ENCODE measurements at places on chromosomes 5 and 9.

DNA sequence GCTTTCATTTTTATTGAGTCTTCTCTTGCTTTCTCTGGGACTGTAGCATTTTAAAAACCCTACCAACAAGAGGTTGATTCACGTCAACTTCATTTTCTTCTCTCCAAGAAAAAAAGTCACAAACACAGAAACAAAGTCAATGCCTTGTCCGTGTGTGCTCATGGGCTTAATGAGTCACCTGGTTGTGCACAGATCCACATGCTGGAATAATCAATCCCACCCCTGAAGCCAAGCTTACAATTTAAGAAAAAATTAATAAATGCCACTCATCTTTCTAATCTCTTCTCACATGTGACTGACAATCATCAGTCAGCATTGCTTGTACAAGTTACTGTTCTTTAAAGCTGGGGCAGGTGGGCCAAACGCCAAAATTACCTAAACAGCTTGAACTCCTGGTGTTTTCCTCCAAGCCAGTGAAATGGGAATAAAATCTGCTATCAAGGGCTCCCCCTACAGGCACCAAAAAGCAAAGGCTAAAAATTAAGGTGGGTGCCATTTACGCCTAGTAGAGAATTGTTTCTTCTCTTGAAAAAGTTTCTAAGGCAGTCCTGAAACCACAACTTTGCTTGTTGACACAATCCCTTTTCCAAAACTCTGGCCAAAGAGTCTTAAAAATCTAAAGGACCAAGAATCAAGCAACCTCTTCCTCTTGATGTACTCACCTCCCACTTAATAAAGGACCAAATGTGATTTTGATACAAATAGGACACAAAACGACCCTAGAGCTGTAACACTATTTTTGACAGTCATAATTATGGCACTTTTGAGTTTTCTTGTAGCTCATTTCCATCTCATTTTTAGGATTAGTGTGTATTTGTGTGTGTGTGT is 21.3 kb downstream of the TRMO start:
- no peak for DNase-seq

GRCh38 chr9:130824079-130824478 is 11.0 kb upstream of the ABL1 start:
- no peak for DNase-seq

GRCh38 chr9:12862611-12863410 is 88.0 kb downstream of the LURAP1L start:
- no peak for DNase-seq

GRCh38 chr9:98316445-98317133 is 61.1 kb upstream of the TBC1D2 start:
- no peak for DNase-seq

DNA sequence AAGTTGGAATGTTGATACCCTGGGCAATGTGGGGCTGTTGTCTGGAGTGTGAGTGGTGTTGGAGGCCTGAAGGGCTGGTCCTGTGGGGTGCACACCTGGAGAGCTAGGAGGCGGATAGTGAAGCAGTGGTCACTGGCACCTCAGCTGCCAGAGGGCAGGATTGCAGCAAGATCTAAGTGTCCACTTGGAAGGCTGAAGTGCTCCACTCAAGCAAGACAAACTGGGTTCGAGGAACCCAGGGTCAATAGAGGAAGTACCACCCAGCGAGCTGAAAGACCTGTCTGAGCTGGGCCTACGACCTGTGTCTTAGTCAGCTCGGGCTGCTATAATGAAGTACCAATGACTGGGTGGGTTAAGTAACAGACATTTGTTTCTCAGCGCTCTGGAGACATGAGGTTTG is 39.7 kb upstream of the TJP2 start:
- DNase-seq = no peak

GRCh38 chr5:38531518-38531917 is 24.9 kb downstream of the LIFR start:
- no peak for DNase-seq

DNA sequence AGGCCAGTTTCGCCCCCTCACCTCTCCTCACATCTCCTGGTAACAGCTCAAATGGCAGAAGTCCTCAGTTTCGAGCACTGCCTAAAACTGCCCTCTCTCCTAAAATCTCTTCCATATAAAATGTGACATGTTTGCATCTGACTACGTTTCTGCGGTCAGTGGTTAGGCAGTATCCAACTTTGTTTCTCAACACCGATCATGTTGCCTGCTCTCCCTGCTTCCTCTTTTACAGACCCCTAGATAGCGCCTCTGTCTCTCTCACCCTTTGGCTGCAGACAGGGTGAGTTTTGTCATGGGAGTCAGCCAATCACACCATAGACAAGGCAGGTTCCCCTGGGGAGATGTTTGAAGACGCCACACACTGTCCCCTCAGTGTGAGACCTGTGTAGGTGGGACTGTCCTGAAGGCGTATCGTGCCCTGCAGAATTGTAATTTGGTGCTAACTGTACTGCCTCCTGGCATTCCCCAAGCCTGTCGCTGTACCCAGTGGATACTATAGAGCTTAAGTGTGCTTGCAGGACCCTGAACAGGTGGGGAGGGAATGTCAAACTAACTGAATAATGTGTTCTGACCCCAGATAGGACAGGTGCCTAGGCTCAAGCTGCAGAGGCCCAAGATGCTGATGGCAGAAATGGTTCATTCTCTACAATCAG is 1.1 kb downstream of the HEXB start:
- DNase-seq = no peak

GRCh38 chr9:4290427-4290837 is 9.4 kb downstream of the GLIS3 start:
- DNase-seq = no peak

- DNase-seq = no peak
Measured at GRCh38 chr9:120775859-120776258, 17.4 kb downstream of the FBXW2 start.
